T47D (cell line): ENCODE measurements at places on chromosomes 12 and 14.

DNA sequence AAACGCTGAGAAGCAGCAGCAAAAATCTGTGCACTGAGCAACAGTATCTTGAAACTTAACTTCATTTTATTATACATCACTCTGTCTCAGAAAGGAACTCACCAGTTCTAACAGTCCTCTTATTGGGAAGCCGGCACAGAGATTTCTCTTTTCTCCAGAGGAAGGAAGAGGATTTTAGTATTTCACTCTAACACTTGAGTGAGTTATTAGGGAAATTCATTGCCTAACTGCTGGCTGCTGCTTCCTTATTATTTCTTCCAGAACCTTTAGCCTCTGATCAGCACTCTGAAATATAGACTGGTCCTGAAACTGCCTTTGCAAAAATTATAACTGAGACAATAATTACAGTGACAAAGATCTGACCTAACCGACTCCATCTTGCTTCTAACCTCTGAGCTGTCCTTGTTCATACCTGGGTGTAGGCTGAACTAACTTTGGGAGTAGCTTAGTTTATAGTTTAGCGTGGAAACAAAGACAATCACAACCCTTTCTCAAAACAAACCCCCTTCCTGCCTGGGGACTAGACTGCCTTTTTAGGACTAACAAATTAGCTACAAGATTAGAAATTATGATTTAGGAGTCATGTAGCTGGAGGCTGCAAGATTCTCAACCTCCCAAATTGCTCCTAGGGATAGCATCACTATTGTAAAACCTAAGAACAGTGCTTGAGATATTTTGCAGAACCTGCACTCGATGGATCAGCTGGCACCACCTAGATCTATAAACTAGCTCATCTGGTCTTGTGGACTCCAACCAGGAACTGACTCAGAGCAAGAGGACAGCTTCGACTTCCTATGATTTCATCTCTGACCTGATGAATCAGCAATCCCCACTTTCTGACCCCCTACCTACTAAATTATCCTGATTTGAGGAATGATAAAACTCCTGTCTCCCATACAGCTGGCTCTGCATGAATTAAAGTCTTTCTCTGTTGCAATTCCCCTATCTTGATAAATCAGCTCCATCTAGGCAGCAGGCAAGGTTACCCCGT lies 117.5 kb downstream of the DYRK2 start:
- no peak for DNase-seq

DNA sequence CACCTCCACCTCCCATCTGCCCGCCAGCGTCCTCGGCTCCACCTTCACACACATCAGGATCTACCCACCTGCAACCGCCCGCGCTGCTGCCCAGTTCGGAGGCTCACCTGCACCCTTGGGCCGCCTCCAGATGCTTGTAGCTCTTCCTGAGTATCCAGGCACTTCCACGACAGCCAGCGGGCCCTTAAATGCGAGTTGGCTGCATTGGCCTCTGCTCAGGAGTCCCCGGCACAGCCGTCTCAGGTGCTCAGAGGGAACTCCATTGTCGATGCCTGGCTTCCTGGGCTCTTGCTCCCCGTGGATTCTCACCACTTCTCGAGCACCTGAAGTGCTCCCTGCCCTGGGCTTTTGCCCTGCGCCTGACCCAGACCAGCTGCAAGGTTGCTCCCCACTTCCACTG lies 21.9 kb upstream of the CDCA4 start:
- DNase-seq = no peak

GRCh38 chr12:49109641-49110463 lies 795 bp downstream of the LMBR1L start:
- no peak for DNase-seq

GRCh38 chr12:109814600-109815150 lies 18.5 kb downstream of the TRPV4 start:
- DNase-seq = no peak

DNA sequence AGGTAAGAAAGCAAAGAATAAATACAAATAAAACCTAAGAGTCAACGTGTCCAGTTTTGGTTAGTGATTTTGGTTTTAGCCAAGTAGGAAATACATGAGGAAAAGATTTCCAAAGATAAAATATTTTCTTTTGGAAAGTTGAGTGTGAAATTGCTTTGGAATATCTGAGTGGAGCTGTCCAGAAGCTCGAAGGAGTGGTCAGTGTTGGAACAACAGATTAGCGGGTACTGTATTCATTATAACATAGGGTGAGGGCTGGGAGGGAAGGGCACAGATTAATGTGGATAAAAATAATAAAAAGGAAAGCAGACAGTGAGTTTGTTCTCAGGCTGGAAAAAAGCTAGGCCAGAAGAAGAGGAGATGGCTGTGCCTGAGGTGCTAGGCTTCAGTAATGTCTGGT lies 101.5 kb upstream of the SLCO1C1 start:
- DNase-seq = no peak

DNA sequence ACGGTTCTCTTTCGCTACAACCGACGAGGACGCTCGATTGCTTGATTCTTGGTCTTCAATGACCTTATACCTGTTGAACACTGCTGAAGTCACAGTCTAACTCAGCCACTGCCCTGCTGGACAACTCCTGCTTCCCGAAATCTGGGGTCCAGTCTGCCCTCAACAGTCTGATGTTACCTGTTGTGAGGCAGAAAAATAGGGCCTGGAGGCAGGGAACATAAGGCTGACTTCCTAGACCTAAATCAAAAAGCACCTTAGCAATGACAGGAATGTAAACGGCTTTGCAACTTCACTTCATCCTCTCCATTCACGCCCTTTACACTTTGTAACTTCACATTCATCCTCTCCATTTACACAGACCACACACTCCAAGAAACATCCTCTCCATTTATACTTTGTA lies 597 bp upstream of the GLTP start:
- no peak for DNase-seq

GRCh38 chr14:100764471-100765115 lies 37.9 kb downstream of the DLK1 start:
- no peak for DNase-seq

DNA sequence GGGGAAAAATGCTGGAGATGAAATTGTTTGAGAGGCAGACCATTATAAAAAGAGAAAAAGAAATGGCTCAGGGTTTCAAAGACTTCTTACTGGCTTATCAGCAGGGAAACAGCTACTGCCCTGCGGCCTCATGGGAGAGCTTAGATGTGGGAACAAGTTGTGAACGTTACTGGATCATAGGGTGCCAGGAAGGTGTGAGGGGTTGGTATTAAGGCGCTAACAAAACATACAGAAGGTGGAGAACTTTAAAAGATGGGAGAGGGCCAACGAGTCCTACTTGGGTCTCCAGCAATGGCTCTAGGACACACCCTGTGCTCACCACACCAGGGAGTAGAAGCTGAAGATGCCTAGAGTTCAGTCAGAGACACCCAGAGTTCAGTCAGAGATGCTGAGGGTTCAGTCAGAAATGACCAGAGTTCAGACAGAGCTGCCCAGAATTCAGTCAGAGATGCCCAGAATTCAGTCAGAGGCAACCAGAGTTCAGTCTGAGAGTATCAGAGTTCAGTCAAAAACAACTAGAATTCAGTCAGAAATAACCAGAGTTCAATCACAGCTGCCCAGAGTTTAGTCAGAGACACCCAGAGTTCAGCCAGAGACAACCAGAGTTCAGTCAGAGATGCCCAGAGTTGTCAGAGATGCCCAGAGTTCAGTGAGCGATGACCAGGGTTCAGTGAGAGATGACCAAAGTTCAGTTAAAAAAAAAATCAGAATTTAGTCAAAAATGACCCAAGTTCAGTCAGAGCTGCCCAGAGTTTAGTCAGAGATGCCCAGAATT lies 1103.6 kb downstream of the BCL11B start:
- DNase-seq = no peak

- no peak for DNase-seq
Observed at GRCh38 chr14:105244334-105244733, 4.0 kb upstream of the BTBD6 start.

GRCh38 chr14:64971943-64972791 lies at the start of gene RAB15:
RAB15 (minus strand) TSS chr14:64972336; CDS start chr14:64972076, 260 bp downstream.
- DNase-seq = peak; percentile 55

DNA sequence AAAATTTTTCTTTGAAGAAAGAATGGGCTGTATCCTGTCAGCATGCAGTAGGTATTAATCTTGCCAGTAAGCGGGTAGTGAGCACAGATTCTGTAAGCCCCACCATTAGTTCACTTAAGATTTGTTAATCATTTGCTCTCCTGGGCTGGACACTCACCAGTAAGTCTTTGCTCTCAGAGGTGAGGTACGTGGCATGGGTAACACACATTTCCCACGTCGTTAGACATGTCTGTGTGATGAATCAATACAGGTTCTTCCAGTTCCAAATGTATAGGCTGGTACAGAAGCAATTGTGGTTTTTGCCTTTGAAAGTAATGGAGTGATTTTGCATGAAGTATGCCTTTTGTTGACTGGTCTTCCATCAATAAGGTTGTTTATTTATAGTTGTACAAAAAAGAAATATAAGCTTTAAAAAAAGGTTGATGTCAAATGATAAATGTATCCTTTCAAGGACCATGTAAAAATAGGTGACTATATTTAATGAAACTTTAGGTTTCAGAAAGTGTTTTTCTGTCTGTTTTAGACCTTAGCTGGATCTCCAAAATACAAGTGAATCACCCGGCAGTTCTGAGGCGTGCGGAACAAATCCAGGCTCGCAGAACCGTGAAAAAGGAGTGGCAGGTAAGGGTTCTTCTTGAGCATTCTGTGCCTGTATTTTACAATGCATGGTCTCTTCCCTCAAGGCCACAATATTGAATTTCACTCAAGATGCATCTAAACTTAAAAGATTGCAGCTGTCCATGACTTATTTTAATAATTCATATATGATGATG lies 45.5 kb downstream of the DERA start:
- DNase-seq = peak; percentile 89
